HFF-Myc (cell line): ENCODE measurements at places on chromosomes 6 and 20.

DNA sequence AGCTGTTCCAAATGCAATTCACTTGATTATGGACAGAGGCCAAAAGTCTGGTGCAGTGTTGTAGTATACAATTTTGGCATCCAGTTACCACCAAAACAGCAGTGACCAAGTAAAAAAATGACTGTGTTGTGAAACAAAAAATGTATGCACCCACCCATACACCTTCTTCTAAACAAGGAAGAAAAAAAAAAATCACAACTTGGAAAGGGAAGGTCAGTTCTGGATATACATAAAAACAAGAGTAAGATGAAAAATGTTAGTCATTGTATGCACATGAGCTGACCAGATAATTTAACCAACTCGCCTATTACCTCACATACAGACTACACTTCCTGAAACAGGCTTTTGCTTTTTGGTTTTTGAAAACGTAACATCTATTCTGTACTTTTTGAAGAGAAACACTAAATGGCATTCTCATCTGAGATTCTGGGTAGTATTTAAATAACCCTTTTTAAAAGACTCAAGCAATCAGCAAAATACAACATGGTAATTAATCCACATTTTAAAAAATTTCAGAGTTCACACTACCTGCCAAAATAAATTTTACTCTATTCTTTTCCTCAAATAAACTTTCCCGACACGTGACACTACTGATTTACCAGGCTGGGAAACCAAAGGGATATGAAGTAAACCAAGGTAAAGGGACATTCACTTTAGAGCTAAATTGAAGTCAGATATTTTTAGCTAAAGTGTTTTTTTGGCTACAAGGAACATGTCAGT lies 141.6 kb upstream of the SHLD1 start:
- DNase-seq, result no peak

DNA sequence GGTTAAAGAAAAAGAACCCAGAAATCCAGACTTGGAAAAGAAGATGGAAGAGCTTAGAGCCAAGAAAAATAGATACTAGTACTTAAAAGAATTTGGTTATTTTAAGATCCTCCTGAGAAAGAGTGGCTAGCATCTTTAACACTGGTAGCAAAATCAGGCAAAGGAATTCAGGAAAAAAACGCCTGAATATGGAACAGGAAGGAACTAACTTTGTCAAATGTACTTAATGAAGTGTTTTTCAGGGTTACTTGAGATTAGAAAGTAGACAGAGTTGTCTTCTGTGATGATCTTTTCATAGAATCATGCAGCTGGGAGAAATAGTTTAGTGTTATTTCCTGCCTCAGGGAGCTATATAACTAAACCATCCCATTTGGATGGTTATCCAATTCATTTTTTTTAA lies 50.8 kb upstream of the SASH1 start:
- DNase-seq, result no peak

DNA sequence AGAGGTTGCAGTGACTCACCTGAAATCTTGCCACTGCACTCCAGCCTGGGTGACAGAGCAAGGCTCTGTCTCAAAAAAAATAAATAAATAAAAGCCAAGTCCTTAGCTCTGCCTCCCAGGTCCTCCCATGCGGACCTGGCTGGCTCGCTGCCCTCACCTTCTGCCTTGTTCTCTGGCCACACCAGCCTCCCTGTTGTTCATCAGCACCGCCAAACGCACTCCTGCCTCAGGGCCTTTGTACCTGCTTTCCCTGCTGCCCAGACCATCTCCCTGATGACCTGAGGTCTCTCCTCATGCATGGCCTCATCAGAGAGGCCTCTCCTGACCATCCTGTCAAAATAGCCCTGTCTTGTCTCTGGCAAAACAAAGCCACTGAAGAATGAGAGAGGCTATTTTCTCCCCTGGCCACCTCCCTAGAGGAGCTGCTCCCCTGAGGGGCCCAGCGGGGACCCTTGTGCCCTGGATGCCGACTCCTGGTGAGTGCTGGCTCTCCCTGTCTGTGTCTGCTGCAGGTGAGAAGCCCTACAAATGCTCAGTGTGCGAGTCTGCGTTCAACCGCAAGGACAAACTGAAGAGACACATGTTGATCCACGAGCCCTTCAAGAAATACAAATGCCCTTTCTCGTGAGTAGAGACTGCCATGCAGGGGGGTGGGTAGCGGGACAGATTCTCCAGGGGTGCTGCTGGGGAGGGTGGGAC lies 22.6 kb upstream of the CHMP4B start:
- DNase-seq, result no peak

GRCh38 chr6:10276660-10277287 lies 138.1 kb downstream of the TFAP2A start:
- DNase-seq, result no peak

DNA sequence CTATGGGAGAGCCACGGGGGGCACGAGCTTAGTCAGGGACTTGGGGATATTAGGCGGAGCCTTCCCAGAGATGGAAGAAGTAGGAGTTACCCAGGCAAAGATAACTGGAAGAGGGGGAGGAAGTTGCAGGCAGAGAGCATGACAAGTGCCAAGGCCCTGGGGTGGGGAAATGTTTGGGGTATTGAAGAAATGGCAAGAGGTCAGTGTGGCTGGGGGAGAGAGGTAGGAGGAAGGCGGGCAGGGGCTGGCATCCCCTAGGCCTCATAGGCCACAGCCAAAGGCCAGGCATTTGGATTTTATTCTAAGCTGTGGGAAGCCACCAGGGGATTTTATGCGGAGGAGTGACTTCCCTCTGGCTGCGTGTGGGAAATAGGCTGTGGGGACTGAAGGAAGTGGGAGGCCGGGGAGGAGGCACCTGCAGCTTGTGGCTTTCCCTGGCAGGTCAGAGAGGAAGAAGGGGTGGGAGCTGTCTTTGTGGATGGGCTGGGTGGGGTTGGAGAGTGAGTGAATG lies 22.7 kb downstream of the SNAI1 start:
- no peak for DNase-seq

- no peak for DNase-seq
Observed at GRCh38 chr20:13147071-13147963, 73.8 kb upstream of the ISM1 start.

DNA sequence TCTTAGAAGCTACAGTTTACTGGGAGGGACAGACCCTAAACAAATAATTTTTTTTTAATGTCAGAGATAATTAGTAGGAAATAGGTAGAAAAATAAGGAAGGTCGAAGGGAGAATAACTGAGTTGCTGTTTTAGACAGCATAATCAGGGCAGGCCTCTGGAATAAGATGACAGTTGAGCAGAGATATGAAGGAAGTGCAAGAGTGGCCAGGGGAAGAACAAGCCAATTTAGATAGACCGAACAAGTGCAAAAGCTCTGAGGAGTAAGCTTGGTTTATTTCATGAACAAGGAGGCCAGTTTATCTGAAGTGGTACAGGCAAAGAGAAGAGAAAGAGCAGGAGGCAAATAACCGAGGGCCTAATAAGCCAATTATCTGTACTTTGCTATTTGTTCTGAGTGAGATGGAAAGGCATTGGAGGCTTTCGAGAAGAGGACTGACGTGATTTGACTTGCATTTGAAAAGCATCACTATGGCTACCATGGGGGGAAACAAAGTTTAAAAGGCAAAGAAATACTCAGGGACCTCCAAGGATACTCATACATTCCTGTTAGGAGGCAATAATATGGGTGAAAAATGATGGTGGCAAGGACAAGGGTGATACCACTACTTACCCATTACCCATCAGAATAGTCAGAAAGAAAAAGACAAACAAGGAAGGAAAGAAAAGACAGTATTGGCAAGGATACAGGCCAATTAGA lies 19.7 kb downstream of the PROCR start:
- DNase-seq, result no peak

DNA sequence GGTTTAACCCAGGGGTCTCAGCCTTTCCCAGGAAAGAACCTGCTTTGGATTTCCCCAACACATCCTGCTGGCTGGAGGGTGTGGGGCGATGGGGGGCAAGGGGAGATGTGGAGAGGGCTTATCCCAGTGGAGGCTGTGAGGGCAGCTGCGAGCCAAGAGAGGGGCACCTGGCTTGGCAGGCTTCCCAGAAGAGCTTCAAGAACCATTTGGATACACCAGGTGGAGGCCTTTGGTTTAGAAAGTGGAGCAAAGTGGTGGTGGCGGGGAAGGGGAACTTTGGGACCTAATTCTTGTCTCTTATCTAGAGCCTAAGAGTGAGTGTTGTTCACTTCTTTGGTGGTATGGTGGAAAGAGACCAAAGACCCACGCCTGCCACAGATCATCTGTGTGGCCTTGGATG lies 12.4 kb downstream of the CD40 start:
- DNase-seq, result no peak

GRCh38 chr6:90502866-90503407 lies 83.9 kb downstream of the MAP3K7 start:
- DNase-seq, result no peak

DNA sequence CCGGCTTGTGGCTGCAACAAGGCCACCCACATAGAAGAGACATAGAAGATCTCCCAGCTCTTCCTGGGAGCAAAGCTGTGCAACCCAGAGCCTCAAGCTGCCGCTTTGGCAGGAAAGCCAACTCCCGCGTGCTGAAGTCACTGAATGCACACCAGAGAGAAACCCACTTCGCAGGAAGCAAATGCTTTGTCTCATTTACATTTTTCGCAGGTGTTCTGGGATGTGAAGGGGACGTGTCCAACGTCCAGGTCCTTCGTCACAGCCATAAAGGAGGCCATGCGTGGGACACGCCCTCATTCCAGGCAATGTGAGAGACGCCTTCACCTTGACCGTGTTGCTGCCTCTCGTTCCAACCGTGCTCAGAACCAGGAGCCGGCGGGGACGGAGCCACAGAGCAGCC lies 24.4 kb downstream of the KCNQ2 start:
- DNase-seq, result no peak

DNA sequence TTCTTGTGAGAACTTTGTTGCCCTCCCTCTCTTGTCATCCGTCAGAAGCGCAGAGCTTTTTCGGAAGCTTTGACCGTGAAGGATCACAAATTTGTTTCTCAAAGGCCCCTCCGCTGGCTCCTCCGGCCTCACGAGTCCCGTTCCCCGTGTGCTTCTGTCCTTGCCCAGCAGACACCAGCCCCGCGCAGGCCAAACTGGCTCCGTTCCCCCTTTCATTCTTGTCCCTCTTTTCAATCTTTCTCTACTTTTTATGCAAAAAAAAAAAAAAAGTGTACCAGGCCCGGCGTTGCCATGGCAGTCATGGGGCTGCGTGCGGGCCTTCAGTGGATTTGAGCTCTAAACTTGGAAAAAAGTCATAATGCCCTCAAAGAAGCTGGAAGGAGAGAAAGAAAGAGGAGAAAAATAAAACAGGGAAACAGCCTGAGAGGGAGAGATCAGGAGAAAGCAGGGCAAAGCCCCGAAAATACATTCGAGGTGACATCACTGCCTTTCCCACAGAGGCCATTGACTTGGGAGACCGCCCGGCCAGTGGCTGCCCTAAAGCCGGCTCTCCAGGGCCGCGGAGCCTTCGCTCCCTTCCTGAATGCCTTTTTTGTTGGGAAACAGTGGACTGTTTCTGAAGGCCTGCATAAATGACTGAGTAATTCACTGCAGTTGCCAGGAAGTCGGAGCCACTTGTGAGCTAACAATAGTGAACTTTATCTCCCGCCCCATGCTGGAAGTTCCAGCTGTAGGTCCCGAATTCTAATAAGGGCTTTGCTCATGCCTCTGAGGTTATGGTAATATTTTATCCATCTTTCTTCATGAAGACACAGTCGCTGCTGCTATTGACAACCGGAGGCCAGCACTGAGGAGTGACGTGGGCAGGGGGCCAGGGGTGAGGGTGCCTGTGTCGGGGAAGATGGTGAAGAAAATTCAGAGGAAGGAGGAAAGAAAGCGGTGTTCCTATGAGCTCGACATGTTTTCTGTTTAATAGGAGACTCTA lies 670.9 kb downstream of the QKI start:
- no peak for DNase-seq

DNA sequence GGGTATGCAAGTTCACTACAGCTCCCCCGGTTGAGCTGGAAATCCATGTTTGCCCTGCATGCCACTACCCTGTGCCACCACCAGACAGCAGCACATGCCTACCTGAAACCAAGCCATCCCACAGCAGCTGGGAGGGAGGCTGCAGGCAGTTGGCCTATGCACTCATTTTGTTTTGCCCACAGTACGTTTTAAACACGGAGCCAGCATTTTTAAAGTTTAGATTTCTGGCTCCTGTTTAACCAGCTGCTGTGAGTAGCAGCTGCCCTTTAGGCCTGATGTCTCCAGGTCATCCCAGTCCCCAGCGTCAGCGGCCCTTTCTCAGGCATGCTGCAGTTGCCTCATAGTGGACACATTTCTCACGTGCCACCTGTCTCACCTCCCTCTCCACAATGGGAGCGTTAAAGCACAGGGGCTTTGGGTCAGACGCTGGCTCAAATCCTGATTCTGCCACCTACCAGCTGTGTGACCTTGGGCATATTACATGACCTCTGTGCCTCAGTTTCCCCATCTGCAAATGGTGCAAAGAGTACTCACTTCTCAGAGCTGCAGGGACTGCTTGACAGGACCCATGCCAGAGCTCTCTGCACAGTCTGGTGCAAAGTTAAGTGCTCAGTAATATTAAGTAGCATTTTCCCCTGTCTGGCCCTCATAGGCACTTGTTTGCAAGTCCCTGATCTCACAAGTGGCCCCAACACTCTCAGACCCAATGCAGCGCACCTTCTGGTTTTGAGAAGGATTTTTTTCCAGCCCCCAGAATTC lies 8.2 kb upstream of the UBE2V1 start:
- no peak for DNase-seq

- DNase-seq, result no peak
Observed at GRCh38 chr6:10565913-10566312, 44.8 kb downstream of the GCNT2 start.

DNA sequence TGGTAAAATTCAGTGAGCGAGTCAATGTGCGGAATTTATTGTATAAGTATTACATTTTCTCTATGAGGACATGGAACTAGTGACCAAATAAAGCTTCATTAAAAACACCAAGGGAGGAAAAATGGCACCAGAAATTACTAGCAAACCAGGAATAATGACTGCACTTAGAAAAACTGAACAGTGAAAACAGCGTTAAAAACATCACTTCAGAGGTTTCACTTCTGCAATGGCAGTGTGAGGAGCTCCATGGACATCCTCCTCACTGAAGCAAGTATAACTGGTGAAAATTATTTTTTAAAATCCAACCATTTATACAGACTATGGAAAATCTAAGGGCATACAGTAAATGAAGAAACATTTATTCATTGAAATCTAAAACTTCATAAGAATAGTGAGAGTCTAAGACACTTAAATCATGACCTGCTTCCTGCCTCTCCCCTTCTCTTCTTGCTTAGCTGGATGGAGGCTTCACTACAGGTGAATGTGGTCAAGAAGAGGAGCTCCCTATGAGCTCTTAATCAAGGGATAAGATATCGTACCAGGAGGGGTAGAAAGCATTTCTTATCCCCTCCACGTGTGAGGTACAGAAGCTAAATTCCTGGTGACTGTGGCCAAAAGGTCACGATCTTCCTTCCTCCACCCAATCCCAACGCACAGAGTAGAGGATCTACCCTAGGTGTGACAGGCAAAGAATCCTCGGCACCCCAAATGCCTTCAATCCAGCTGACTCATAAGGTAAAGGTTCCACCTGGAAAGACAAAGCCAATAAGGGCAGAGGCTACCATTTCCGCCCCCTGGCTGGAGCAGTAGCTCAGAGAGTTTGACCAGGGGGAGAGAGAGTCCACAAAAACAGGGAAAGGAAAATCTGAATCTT lies 12.3 kb upstream of the ASF1A start:
- DNase-seq, result no peak

GRCh38 chr6:79009819-79010218 lies 68.2 kb downstream of the PHIP start:
- DNase-seq, result no peak

- DNase-seq, result no peak
Observed at GRCh38 chr6:119350952-119351372, 1.4 kb upstream of the MAN1A1 start.

- no peak for DNase-seq
Observed at GRCh38 chr20:43205699-43206098, 16.0 kb upstream of the PTPRT start.

- DNase-seq, result no peak
Observed at GRCh38 chr6:15239616-15240364, 6.1 kb upstream of the JARID2 start.
